ENCODE measurements at places on chromosomes 13 and 19. TPM values are rescaled to one million over a fixed set of nuclear protein-coding genes. Genes with fewer than 3 reads are reported as not detected.

Gene POGLUT2
- 46.4 TPM for polyA plus RNA-seq

Gene CTXN1
- polyA plus RNA-seq, result 35.9 TPM

Gene KLK2
- polyA plus RNA-seq, result 0.34 TPM

Gene ZNF91
- polyA plus RNA-seq, result 55.5 TPM

Gene LHB
- polyA plus RNA-seq, result 0.30 TPM

Gene KRI1
- polyA plus RNA-seq, result 38.4 TPM

Gene ZNF837
- 5.8 TPM for polyA plus RNA-seq

Gene RPS15
- polyA plus RNA-seq, result 716 TPM

Gene FAM124A
- polyA plus RNA-seq, result 5.6 TPM

Gene USF2
- 171 TPM for polyA plus RNA-seq

Gene C5AR2
- 0.35 TPM for polyA plus RNA-seq

Gene LRRC25
- 0.98 TPM for polyA plus RNA-seq

Gene ODAD3
- 2.0 TPM for polyA plus RNA-seq

Gene PLIN3
- polyA plus RNA-seq, result 54.2 TPM

Gene GRK1
- polyA plus RNA-seq, result 0.11 TPM
